ENCODE measurements at places on chromosomes 16 and 17. TPM values are rescaled to one million over a fixed set of nuclear protein-coding genes. Genes with fewer than 3 reads are reported as not detected.

GRCh38 chr17:10657148-10657547 is at the start of gene MYH3:
Gene MYH3 (minus strand): TSS chr17:10657309. CDS start chr17:10655064, 2,245 bp downstream.
- no peaks in the 10 kb centered on the region for H3K27me3 ChIP-seq
- no peaks in the 10 kb centered on the region for H3K36me3 ChIP-seq
- no peak for DNase-seq
- H3K27ac ChIP-seq, result no peak within 1 kb of the TSS

The TPSD1 gene
- not detected for total RNA-seq

The NEUROD2 gene
- not detected for total RNA-seq

The JMJD6 gene
- 72.8 TPM for total RNA-seq

GRCh38 chr17:18959845-18960240 is 7.9 kb downstream of the SLC5A10 start:
- H3K27me3 ChIP-seq, result no peaks in the 10 kb centered on the region
- H3K27ac ChIP-seq, result no peak overlapping the region
- H3K4me3 ChIP-seq, result no peak overlapping the region
- DNase-seq, result no peak

Measured in activated CD8-positive, alpha-beta memory T cell treated with anti-CD3 and anti-CD28 coated beads, Interleukin-2, amount 10 ng/mL, durations not matched to agents 7 days and 5 days (primary cell).